Amniotic stem cell (primary cell): ENCODE measurements at places on chromosomes 1 and 21.

DNA sequence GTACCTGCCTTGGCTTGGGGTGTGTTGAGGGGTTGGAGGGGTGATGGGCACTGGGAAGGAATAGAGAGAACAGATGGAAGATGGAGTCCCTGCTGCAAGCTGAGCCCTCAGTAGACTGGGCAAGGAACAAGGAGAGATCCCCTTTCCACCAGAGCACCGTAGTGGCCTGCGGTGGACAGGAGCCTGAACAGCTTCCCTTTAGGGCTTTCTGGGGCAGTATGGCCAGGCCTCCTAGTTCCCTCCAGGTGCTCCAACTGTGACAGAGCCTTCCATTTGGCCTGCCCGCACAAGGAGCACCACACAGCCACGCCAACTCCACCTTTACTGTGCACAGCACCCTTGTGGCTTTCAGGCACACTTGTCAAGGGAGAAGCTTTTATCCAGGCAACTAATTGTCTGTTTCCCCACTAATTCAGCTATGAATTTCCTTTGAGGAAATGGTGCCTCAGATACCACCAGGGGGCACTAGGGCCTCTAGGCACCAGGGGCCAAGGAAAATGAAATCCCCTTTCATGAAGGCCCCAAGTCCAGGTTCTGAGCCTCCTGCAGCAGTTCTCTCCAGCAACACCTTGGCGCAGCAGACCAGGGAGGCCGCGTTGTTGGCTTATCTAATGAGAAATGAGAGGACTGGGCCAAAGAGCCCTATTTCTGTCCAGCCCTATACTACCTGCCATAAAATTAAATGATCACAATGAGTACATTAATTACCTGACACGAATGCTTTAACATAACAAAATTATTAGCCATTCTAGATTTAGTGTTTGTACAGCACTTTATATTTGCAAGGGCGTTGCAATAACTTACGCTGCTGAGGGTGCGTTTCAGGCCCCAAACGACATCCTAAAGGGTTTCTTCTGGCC, 23.1 kb upstream of the ERI3 start:
- peak; percentile 52 for DNase-seq

DNA sequence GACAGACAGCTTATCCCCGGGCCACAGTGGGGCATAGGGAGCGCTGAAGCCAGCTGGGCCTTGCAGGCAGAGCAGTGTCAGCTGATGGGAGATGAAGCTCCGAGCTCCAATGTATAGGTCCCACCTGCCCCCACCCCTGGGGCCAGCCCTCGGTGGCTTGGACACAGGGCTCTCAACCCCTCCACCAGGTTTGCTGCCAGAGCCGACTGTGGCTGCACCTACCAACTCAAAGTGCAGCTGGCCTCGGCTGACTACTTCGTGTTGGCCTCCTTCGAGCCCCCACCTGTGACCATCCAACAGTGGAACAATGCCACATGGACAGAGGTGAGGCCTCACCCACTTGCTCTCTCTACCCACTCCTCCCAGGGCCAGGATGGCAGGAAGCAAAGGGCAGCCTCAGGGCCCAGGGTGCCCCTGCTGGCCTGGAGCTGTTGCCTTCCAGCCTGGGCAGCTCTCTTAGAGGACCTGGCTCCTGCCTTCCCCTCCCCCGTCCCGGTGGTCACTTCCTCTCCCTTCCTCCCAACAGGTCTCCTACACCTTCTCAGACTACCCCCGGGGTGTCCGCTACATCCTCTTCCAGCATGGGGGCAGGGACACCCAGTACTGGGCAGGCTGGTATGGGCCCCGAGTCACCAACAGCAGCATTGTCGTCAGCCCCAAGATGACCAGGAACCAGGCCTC, 7.7 kb downstream of the MAD2L2 start:
- DNase-seq, result no peak

GRCh38 chr1:212928323-212929291, 21.7 kb upstream of the VASH2 start:
- no peak for DNase-seq

DNA sequence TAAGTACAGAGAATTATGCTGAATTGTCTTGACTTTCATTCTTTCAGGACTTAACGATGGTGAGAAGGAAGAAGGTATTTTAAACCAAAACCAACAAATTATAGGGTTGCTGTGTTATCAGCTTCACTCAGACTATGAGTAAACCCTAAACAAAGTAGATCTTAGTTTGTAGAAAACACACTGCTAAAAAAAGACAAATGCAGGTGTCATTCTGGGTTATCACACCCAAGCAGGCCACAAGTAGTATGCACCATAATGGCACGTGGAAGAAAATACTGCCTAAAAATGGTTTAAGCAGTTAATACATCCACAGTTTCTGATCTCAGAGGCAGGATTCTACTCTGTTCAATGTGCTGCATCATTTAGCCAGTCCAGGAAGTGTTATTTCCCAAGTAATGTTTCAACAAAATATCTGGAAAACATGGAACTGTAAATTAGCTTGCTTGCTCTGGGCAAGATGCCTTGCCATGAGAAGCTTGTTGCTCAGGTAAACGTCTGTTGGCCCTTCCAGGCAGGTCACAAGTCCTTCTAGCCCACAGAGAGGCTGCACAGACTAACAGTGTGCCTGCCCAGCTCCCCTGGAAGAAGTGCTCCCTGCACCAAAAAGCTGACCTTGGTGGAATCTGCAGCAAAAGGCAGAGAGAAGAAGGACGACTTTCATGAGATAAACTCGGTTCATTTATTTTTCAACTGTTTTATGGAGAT, 4.1 kb downstream of the DIPK1A start:
- DNase-seq, result no peak

DNA sequence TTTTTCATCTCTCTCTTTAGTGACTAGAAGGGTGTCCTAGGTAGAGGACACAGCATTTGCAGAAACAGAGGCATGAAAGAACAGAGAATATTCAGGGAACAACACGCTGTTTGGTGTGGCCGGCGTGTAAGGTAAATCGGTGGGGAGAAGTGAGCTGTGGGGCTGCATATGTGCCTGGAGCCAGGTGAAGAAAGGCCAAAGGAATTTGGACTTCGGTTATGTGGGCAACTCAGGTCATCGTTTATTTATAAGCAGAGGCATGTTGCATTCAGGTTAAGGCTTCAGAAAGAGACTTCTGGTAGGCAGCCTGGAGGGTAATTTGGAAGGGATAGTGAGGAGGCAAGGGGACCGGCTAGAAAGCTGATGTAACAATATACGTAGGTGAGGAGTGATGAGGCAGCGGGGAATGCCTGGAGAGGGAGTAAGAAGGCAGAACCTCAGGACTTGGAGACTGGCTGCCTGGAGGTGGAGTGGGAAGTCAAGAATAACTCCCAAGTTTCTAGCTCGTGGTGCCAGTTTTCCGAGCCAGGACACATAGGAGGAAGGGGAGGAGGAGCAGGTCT, 64.1 kb upstream of the ACOT11 start:
- DNase-seq, result no peak

DNA sequence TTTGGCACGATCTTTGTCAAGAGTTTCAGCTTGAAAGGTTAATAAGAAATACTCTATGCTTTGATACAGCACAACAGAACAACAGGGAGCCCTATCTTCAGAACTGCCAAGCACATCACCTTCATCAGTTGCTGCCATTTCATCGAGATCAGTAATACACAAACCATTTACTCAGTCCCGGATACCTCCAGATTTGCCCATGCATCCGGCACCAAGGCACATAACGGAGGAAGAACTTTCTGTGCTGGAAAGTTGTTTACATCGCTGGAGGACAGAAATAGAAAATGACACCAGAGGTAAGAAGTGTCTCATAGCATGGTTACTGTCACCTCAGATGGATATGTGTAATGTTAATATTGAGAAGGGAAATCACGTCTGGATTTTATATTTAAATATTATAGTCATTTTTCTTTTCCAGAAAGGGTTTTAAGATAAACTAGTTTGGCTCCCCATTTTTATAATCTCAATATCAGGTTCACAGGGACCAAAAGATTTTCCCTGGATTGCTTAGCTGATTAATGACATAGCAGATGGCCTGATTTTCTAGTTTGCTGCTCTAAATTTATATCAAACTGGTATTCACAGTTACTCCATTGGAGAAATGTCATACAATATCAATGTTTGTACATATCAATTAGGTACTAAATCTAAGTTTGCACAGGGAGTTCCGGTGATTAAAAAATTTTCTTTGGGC, 97.3 kb downstream of the USP25 start:
- DNase-seq, result no peak

GRCh38 chr1:39063775-39064174, 37.6 kb downstream of the NDUFS5 start:
- no peak for DNase-seq

GRCh38 chr1:31792116-31792515, 23.7 kb downstream of the SPOCD1 start:
- no peak for DNase-seq

DNA sequence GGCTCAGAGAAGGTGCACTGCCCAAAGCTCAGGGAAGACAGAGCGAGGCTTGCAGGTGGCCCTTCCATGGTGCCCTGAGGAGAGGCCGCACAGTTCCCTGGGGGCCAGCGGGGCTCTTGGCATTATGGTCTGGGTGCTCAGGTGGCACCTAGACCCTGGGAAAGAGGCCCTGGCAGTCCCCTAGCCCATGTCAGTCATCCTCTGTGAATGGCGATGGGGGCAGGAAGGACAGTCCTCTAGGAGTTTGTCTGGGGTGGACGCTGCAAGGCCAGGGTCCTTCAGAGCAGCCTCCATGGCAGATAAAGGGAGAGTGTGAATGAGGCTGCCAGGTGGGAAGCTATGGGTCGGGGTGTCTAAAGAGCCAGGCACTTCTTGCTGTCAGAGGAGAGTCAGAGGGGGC, 345.9 kb upstream of the VAMP3 start:
- no peak for DNase-seq

GRCh38 chr1:29805122-29805895, 569.0 kb downstream of the PTPRU start:
- no peak for DNase-seq

DNA sequence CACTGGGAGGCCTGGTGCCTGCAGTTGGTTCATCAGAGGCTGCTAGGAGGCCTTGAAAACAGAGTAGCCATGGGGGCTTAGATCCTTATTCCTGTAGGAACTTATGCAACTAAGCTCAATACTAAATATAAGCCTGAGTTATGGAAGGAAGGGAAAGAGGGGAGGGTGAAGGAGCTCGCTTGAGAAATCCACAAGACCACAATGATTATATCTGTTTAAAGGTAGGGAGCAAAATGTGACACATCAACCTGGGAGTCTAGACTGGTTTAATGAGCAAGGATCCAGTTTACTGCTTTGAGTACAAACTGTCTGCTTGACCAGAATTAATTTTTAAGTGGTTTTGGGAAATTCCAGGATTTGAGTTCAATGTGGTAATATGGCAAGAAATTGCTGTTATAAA, 20.4 kb upstream of the ANGPTL7 start:
- no peak for DNase-seq
